ENCODE measurements at places on chromosomes 5 and 9.

DNA sequence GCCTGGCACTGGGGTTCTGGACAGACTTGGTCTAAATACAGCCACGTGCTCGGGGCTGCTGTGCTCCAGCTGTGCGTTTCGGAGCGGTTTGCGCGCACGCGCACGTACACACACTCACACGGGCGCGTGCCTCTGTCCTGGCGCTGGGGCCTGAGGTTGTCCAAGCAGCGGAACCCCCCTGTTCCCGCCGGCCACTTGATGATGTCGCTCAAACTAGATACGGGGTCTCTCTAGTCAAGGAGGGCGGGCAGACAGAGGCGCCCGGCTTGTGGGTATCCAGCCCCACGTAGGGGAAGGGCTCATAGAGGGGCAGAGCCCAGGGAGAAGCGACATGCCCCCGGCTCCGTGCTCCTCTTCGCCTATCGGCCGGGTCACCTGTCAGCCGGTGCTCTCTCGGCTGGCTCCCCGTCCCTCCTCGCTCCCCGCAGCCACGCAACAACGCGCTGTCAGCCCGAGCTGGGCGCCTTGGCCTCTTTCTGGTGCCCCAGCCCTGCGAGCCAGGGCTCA is 8.9 kb downstream of the NR2F1-AS1 start:
- no peak for DNase-seq

- no peak for DNase-seq
Measured at GRCh38 chr5:68762201-68762600, 331.6 kb upstream of the SLC30A5 start.

GRCh38 chr5:88816195-88816594 is 66.8 kb downstream of the MEF2C start:
- no peak for DNase-seq

GRCh38 chr9:116342941-116343340 is 189.3 kb downstream of the PAPPA start:
- DNase-seq, result no peak

GRCh38 chr5:117665121-117665520 is 1090.5 kb upstream of the SEMA6A start:
- DNase-seq, result no peak

- no peak for DNase-seq
Measured at GRCh38 chr5:138149530-138149929, 10.3 kb upstream of the NME5 start.

- DNase-seq, result no peak
Measured at GRCh38 chr5:79640571-79641055, 28.4 kb downstream of the TENT2 start.

GRCh38 chr5:43412156-43412555 is at the start of gene CCL28:
Gene CCL28 (minus strand): TSS chr5:43412391. CDS start chr5:43412316, 75 bp downstream.
- DNase-seq, result no peak

- no peak for DNase-seq
Measured at GRCh38 chr5:135625061-135625460, 46.3 kb upstream of the CXCL14 start.

DNA sequence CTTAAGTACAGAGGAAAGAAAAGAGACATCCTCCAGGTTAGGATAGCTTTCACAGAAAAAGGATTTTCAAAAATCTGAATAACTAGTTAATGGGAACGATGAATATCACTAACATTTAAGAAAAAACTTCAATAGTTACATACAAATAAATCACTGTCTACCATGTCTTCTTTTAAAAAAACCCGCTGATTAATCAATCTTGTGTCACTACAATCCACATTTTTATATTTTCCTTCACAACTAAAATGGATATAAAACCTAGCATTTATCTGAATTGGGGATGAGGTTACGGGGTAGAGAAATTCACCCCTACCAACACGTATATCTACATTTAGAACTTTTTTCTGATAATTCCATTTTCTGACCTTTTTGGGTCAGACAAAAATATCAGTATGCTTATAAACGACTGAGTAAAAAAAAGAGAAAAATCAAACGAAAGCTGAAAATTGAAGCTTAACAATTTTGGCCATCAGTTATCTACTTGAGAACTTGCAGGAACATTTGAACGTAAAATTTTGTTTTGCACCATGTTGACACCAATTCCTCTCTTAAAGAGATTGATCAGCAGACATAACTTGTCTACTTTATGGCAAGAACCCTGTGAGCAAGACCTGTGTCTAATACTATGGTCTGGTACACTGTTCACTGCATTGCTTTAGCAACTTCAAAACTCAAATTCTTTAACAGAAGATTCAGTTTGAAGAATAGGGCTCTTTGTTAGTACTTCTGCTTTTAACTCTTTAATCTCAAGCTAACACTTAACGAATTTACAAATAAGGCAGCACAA is 4.8 kb downstream of the NR3C1 start:
- DNase-seq, result no peak

GRCh38 chr9:128054087-128054486 is 13.0 kb downstream of the NAIF1 start:
- DNase-seq, result no peak

DNA sequence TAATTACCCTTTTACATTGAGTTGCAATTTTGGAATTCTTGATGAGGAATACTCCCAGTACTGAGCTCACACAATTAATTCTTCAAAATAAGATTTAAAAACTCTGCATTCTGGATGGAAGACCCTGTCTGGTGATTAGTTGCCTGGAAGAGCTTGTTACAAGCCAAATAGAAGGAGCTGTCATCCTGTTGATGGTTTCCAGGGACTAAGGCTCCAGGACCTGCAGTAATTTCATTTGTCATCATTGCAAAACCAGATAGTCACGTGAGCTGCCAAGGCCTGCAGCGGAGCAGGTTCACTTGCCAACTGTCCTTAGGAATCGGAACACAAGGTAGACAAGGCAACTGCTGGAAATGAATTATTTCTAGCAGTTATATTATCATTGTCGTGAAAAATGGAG is 597.7 kb downstream of the CCDC171 start:
- DNase-seq, result no peak

- DNase-seq, result no peak
Measured at GRCh38 chr5:97087138-97087537, 55.3 kb downstream of the LIX1 start.

DNA sequence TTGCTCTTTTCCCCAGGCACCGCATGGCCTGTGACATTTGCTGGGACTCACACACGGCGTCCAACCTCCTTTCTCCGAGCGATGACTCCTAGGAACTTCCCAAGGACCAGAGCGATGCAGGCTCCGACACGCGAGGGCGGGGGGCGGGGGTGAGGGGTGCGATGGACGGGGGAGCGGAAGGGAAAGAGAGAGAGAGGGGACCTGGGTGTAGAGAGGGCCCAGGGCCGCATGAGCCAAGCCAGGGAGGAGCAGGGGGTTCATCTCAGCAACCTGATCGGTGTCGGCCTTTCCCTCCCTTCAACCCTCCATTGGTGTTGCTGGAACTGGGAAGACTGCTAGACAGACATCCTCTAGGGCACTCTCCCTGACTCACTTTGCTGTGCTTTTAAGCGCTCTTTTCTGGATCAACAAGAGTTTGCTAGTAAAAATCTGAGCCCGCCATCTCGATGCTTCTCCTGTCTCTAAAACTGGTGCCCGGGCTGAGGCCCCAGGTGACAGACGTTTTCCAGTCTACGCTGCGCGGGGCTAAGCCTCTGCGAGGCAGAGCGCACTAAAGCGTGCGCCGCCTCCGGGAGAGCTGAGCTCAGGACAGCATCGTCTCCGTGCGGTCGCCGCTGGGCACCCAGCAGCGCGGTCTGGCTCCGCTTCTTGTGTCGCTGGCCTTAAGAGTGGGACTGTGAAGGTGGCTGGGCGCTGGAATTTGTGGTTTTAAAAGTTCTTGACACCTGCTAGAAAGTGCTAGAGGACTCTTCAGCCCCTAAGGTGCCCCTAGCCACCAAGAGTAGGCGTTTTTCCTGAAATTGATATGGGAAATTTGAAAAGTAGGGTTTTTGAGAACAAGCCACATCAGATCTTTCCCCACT is 1.0 kb upstream of the TSLP start:
- no peak for DNase-seq

GRCh38 chr9:88243736-88244135 is 105.5 kb upstream of the SPATA31C2 start:
- DNase-seq, result no peak
